ENCODE measurements at places on chromosomes 13 and 19.

DNA sequence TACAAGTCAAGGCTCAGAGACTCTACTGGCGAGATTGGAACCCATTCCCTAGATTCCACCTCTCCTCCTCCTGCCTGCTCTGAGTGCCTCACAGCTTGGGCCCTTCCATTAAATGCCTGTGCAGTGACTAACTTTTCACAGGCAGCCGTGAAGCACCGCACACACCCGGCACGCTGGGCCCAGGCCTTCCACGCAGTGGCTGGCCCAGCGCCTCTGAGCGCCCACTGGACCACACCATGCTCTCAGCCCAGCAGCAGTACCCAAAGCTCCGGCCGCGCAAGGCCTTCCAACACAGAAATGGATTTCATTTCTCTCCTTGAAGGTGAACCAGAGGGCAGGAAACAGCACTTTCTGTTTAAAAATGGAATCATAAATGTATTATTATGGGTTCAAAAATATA lies 26.0 kb downstream of the RAB20 start:
- no peak for DNase-seq

GRCh38 chr13:30659980-30660379 lies 42.3 kb downstream of the USPL1 start:
- no peak for DNase-seq

GRCh38 chr13:48808683-48809082 lies 155.0 kb downstream of the CYSLTR2 start:
- DNase-seq, result no peak

DNA sequence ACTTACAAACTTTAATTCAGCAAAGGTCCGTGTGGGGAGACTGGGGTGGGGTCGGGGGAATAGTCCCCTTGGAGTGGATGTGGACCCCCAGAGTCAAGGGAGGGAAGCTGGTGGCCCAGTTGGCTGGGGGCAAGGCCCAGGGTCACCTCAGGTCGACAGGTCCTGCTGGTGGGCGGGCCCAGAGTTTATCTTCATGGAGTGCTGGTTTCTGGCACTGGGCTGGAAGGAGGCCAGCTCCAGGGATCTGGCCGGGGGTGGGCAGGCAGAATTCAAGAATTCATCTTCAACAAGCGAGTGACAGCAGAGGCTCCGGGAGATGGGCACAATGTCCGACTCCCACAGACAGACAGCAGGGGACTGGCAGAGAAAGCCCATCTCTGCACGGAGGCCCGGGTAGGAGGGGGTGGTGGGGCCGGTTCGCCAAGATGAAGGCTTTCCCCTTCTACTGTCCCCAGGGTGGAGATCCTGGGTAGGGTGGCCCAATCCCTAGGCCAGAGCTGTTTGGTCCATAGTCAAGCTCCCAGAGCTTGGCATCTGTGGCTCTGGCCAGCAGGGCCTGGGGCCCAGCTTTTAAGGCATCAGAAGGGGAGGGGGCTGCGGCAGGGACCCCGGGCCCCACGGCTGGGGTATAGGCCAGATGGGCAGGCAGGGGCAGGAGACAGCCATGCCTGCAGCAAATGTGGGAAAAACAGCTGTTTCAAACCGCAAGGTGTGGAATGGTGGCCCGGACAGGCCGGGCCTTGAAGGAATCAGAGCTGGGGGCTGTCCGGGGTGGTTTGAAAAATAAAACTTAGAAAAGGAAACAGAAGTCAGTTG lies 622 bp upstream of the FDX2 start:
- no peak for DNase-seq

- DNase-seq, result no peak
Measured at GRCh38 chr13:99326012-99326411, 18.8 kb upstream of the GPR183 start.

GRCh38 chr19:1126984-1127760 lies 23.4 kb downstream of the GPX4 start:
- no peak for DNase-seq

- DNase-seq, result no peak
Measured at GRCh38 chr19:31278555-31279435, 70.4 kb downstream of the TSHZ3 start.

- DNase-seq, result no peak
Measured at GRCh38 chr19:38700350-38700901, 43.8 kb downstream of the CAPN12 start.

DNA sequence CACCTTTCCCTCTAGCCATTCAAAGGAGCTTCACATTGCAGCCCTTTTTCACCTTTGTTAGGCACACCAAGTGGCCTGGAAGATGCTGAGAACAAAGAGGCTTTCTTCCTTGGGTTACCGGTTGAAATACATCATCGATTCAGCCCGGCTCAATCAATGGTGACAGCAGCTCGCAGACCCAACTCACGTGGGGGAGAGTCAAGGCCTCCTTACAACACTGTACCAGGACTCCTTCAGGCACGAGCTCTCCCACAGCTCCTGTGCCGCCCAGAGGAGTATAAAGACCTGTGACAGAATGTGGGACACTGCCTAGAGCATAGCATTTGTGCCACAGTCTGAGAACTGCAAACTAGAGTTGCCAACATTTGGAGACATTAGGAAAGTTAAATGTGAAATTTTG lies 3.9 kb upstream of the LRRC63 start:
- no peak for DNase-seq

- DNase-seq, result peak; percentile 52
Measured at GRCh38 chr13:52454459-52454819, 839 bp upstream of the CKAP2 start.

GRCh38 chr19:23415034-23415433 lies 19.8 kb upstream of the ZNF91 start:
- no peak for DNase-seq

DNA sequence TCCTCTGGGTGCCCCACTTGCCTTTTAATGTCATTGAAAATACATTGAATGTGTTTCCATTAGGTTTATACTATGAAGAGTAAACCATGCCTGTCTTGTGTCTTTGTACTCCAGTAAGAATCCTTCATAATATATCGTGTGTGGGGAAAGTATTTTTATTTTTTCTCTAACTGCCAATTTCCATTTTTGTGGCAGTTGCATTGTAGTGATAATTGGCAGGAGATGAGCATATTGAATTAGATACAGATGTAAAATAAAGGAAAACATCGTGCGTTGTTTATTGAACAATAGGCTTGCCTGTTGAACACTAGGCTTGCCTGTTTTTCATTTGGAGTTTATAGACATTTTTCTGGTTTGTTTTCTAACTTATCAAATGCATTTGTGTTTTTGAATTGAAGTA lies 218.8 kb downstream of the NBEA start:
- no peak for DNase-seq

- no peak for DNase-seq
Measured at GRCh38 chr13:39895254-39895653, 239.8 kb downstream of the COG6 start.

- DNase-seq, result no peak
Measured at GRCh38 chr19:58474291-58474996, 1.7 kb upstream of the ZNF446 start.

- no peak for DNase-seq
Measured at GRCh38 chr19:52522551-52522950, 4.9 kb upstream of the ZNF808 start.

DNA sequence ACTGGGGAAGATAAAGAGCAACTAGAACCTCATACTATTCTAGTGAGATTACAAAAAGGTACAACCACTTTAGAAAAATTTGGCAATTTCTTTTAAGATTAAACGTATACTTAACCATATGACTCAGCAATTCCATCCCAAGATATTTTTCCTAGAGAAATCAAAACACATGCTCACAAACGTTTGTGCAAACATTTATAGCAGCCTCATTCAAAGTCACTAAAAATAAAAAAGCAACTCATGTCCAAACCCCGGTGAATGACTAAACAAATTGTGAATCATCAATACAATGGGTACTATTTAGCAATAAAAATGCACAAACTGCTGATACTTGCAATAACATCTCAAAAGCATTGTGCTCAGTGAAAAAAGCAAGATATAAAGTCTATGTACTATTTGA lies 121.5 kb downstream of the FRY start:
- no peak for DNase-seq

DNA sequence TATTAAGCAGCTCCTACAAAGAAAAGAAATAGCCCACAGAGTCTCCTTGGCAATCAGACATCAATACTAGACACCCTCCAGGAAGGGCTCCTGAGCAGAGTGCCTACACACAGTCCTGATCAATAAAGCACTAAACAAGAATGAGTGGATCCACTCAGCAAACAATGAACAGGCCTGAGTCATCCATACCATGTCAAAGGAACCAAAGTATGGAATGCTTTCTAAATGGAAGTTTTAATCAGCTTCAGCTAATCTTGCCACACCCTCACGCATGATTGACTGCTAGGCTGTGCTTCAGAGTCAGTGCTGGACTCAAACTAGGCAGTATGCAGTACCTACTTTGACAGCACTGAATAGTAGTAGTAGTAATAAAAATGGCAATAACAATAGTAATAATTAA lies 392.7 kb upstream of the HTR2A start:
- no peak for DNase-seq

DNA sequence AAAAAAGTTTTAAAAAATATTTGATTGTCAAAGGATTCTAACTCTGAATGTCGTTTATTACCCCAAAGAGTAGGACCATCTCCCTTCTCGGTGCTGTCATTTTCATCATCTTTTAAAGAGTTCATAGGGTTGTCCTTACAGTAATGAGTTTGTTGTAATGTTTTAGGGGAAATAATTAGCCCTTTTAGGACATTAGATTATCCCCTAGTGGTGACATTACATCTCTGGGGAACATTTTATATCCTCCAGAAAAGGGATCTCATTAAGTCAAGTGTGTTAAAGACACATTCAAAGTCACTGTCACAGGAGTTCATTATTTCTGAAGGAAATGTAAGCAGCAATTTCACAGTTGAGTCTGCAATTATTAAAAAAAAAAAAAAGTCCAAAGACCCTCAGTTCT lies 99.3 kb upstream of the GJB6 start:
- DNase-seq, result no peak

DNA sequence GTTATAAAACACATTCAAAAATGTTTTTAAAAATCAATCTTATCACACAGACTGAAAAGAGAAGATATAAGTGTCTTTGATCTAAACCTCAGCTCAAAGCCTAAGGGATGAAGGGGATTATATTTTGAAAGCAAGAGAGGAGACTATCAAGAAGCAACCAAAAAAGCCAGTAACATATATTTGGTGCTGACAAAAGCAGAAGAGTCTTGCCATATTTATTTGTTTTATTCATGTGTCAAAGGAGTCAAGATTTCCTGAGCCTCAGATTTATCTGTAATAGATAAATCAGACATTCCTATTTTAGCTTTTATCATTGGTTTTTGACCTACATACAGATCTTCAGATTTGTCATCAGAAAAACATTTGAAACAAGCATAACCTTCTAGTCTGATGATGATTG lies 798.6 kb upstream of the PCDH9 start:
- DNase-seq, result no peak

DNA sequence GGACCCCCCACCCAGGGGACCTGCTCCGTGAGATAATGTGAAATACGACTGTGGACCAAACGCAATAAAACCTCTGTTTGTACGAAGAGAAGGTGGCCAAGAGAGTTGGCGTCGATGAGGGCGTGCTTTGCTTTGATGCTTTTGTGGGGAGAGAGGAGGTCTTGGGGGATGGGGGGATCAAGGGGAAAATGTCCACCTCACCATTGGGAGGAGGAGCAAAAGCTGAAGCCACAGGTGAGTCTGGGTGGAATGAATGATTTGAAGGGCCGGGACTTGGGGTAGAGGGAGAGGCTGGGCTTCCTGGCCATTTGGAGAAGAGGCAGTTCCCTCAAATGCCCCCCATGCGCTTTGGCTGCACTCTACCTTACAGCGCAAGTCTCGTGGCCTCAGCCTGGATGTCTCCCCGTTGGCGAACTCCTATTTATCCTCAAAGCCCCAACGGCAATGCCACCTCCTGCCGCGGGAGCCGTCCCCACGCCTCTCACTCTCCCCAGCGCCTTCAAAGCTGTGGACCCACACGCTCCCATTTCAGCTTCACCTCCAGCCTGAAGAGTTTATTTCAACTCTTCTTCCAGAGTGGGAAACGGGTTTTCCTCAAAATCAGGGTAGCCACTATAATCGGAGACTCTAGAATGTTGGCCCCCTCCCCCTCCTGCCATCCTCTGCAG lies 795 bp upstream of the ABCA7 start:
- no peak for DNase-seq

DNA sequence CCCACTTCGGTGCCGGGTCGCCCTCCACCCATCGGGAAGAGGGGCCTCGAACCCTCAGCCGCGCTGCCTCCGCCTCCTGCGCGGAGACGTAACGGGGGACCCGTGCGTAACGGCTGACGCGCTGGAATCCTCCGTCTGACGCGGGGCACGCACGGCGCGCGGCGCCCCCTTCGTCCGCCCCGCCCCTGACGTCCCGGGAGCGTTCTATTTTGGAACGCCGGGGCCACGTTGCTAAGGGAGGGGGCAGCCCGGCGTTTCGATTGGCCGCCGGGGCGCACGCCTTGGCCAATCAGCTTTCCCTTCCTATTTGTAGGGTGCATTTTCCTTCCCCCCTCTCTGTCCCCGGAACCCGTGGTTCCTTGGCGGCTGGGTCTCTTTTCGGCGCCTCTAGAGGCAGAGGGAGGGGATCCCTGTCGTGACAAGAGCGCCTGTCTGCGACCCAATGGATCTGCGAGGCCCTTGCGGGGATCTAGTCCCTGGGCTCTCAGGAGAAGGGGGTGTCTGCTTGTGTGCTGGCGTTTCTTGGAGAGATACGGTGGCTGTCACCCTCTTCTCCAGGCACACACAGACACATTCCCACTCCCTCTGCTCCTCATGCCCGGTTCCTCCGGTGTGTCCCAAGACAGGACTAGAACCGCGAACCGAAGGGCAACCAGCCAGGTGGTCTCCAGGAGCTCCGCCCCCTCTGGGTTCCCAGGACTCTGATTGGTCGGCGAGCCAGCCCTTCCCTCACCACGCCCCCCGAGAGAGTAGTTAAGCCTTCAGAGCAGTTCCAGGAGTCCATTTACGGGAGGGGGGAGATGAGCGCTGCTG lies 1.5 kb downstream of the FOSB start:
- DNase-seq, result peak; percentile 88

- no peak for DNase-seq
Measured at GRCh38 chr13:56736966-56737365, 403.8 kb upstream of the PRR20A start.

DNA sequence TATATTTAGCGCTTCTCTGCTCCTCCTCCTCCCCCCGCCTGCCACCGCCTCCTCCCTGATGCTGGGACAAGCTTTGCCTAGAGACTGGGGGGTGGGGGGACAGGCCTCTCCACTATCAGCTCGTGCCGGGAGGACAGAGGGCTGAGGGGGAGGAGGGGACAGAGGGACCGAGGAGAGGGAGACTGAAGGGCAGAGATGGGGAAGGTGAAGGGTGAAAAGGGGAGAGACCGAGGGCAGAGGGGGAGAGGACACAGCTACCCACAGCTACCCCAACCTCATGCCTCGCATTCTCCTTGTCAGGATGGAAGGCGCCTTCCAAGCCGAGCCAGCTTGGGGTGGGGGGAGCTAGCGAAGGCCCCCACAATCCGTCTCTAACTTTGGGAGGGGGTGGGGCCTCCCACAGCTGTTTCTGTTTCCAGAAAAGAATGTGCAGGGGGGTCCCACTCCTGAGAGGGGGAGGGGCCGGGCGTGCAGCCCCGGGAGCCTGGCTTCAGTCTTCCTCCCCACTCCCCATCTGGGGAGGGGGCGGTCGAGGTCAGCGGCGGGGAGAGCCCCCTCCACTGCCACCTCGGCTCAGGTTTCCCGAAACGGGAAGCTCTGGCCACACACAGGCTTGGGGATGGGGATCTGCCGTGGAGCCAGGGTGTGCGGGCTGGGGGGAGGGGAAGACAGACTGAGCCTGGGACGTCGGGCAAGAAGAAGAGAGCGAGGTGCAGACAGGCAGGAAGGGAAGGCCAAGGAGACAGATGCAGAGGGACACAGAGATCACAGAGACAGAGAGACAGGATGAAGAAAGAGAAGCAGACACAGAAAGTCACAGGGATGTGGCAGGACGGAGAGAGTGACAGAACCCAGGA lies 1.6 kb downstream of the DACT3 start:
- DNase-seq, result no peak

Measured in CD4-positive, alpha-beta T cell treated with Interleukin-17A for 1 hour (primary cell).